ENCODE measurements at places on chromosomes 7 and 10.
A peak's percentile ranks its signal among the peaks of the same experiment; 100 is the strongest.

DNA sequence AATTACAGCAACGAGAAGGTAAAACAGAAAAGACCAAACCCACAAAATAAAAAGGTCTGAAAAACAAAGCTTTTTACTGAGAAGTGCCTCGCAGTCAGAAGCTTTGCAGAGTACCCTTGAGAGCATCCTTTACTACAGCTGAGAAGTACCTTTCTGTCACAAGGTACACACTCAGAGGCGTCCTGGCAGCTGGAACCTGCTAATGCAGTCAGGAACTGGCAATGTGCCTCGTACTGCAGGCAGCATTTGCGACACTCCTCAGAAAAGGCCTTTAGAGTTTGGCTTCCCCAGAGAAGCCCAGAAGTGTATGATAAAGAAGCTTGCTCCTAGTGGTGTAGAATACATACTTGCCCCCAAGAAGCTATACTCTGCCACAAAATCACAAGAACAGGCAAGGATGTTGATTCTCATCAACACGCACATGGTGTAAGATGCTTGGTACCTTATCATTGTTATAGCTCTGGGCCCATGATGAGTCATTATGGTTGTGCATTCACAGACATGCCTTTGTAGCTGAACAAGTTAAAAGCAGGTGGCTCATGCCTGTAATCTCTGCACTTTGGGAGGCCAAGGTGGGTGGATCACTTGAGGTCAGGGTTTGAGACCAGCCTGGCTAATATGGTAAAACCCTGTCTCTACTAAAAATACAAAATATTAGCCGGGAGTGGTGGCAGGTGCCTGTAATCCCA is 2.0 kb upstream of the GTPBP4 start:
- DNase-seq = peak; percentile 78

GRCh38 chr7:4689668-4690067 is 7.6 kb downstream of the FOXK1 start:
- no peak for DNase-seq

DNA sequence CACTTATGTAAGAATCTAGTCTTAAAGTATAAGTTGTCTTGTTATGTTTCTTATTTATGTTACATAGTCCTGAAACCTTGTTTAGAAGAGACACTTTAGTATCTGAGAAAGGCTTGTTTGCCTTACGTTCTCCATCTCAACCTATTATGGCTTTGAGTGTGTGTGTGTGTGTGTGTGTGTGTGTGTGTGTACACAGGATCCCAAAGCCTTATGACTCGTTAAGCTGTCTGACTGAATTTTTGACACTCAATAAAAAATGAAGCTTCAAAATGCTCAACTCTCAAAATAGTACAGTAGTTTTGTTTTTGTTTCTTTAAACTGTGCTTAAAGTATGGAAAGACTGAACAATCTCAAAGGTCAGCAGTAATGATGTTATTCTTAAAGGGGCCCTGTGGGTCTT is 18.0 kb downstream of the CALU start:
- DNase-seq = no peak

DNA sequence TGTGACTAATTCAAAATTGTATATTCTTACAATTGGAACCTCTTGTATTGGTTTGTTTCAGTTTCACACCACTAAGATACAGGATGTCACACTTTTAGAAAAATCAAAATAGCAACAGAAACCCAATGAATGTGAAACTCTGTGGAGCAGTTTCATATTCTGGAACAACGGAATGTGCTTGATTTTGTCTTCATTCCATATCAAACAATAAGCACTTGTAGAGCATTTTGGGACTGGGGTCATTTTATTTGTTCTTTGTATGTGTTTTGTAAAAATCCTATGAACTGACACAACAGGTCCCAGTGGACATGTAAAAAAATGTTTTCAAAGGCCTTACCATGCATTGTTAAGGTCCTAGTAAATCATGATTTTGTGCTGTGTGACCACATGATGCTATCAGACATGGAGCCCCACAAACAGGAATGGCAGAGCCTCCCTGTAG is 123.1 kb downstream of the DKK1 start:
- no peak for DNase-seq

DNA sequence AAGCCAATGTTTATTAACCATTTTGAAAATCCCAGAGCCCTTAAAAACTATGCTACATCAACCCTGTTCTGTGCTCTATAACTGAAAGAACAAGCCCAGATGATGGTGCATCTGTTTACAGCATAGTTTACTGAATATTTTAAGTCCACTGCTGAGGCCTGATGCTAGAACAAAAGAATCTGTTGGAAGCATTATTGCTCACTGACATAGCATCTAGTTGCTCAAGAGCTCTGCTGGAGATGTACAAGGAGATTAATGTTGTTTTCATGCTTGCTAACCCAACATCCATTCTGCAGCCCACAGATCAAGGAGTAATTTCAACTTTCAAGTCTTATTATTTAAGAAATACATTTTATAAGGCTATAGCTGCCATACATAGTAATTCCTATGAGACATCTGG is 181.3 kb upstream of the FEZF1 start:
- DNase-seq = no peak

DNA sequence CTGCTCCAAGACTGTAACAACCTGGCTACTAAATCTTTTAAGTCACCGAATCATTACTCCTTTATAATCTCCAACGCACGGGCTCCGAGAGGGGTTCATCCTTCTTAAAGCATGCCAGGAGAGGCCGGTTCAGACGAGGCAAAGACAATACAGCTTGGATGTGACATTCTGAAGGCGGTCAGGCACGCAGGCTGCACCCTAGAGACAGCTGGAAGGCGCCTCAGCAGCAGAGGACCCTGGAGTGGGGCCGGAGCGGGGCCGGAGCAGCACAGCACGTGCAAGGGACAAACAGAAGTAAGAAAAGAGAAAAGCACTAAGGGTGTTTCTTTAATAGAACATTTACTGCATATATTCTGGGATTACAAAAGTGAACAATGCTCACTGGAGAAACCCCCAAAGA is 97.8 kb upstream of the PPP2R2D start:
- DNase-seq = no peak

DNA sequence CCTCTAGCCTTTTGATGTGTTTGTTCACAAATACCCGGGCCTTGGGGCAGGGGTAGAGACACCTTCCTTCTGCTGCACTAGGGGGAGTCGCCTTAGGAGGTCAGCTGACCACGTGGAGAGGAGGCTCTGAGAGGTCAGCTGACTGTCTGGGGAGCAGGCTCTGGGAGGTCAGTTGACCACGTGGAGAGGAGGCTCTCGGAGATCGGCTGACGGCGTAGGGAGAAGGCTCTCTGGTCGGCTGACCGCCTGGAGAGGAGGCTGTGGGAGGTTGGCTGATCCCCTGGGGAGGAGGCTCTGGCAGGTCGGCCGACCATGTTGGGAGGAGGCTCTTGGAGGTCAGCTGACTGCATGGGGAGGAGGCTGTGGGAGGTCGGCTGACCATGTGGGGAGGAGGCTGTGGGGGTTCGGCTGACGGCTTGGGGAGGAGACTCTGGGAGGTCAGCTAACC is 59.6 kb upstream of the LYZL1 start:
- DNase-seq = no peak

DNA sequence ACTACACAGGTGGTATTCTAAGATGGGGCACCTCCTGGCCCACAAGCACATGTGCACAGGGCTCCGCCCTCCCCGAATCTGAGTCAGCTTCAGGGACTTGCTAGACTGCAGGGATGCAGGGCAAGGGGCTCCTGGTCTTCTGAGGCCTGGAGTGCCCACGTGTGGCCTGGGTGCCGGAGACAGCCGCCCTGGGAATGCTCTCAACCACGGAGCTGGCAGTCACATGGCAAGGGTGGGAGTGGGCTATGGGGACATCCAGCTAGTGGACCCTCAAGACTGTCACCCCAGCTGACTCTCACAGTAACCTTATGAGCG is 42.7 kb downstream of the CFAP46 start:
- DNase-seq = no peak

GRCh38 chr10:93514521-93514920 is 18.1 kb downstream of the CEP55 start:
- DNase-seq = no peak

- no peak for DNase-seq
Observed at GRCh38 chr10:69578508-69578991, 5.3 kb upstream of the NEUROG3 start.

DNA sequence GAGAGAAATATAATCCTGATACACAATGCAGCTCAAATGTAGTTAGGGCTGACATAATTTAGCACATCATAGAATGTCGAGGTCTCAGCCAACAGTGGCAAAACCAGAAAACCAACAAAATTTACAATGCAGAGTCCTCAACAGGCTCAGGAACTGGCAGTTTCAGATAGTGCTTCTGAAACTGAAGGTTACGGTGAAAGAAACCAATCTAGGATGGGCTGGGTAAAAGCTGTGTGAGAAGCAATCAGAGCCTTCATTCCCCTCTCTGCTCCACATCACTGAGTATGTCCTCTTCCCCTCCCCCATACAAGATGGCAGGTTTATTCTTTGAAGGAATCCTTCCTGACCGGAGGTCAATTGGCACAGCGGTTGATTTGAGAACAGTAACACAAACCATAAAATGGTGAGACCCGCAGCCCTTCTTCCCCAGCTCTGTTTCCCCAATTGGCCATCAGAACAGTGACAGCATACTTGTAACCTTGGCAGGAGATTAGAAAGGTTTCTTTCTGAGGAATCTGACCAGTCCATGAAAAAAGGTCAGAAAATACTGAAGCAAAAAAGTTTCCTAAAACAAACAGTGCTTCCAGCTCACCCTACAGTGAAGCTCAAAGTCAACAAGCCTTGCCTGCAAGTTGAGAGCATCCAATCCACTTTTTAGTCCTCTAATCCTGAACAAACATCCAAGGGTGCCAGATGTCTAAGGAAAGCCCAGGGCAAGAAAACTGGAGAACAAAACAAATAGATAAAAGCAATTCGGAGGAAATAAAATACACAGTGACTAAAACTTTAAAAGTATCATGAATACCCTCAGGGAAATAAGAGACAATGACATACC is 53.9 kb upstream of the IL6 start:
- DNase-seq = no peak

DNA sequence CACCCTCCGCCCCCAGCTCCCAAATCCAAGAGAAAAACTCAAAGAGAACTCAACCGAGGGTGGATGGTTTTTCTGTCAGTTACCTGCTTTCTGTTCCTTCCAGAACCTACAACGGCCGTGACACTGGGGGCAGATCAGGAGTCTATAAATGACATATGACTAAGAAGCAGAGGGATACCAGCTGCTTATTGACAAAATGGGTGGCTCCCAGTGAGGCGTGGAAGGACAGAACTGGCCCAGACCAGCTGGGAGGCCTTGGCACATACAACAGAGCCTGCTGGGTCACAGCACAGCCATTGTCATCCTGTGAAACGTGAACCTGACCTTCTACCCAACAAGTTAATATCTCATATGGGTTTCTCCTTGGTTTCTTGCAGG is 84.3 kb upstream of the ADRB1 start:
- DNase-seq = no peak

DNA sequence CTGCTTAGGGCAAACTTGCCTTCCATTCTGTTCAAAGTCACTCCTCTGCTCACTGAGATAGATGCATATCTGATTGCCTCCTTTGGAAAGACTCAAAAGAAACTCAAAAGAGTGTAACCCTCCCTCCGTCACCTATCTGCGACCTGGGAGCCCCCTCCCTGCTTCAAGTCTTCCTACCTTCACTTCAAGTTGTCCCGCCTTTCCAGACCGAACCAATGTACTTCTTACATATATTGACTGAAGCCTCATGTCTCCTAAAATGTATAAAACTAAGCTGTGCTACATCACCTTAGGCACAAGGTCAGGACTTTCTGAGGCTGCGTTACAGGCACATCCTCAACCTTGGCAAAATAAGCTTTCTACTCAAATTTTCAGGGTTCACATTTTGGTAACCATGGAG is 77.4 kb upstream of the C1GALT1 start:
- DNase-seq = no peak

Measured in RKO (cell line).